ENCODE measurements at places on chromosomes 2 and 18. TPM values are rescaled to one million over a fixed set of nuclear protein-coding genes. Genes with fewer than 3 reads are reported as not detected.

ZNF521 gene
- not detected for polyA plus RNA-seq

DNA sequence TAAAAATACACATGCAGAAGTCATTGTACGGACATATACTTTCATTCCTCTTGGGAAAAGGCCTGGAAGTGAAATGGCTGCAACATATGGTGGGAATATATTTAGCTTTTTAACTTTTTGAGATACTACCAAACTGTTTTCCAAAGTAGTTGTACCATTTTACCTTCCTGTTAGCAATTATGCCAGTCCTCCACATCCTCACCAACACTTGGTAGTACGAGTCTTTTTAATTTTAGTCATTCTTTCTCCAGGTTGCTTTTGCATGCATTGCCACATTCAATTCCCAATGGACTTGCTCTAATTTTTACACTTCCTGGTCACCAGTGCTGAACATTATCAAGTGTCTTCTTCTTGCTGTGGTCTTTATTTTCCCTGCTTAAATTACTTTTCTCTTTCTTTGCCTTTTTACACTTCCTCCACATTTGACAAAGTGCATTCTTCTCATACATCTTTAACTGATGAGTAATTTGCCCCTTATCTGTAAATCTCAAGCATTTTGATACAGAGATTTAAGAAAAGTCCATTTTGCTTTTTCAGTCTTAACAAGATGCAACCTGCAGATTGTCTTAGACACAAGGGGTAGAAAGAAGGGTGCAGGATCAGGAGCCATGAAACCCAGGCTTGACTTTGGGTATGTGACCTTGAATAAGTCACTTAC, 14.5 kb downstream of the VIT start:
- DNase-seq: no peak

DNA sequence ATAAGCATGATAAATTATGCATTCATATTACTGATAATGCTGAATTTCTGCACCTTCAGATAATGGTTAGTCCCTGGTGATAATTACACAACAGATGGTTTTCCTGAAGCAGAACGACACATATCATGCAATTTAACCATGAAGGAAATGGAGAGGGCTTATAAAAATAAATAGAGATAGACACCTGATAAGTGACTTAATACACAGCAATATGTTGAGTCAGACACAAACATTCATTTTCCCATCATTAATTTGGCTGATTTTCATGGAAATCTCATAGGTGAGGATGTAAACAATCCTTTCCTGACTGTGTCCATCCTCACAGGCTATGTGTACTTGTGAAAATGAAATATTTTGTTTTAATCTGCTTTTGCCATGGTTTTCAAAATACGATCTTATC, 36.9 kb upstream of the DSEL start:
- no peak for DNase-seq

- DNase-seq: no peak
Measured at GRCh38 chr18:48673853-48674721, 135.3 kb downstream of the CTIF start.

GRCh38 chr2:121897335-121897970, 142.0 kb downstream of the TSN start:
- peak; percentile 44 for DNase-seq

DNA sequence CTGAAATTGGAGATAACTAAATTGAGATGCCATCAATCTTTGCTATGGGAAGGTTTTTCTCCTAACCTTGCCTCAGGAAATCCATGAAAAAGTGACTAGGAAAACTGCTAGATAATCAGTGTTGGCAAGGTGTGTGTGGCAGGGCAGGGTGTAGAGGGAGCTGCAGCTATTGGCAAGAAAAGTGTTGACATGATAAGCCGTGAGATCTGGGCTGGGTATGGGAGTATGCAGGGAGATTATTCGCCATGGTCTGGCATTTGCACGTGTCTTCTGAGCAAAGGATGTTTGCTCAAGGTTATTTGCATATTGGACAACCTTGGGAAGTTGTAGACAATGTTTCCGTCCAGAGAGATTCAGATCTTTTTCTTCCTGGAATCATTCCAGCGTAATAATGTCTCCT, 74.7 kb downstream of the SERPINB8 start:
- no peak for DNase-seq

CRYBA2 gene
- polyA plus RNA-seq: not detected

ITGA6 gene
- 25.7 TPM for polyA plus RNA-seq

DNA sequence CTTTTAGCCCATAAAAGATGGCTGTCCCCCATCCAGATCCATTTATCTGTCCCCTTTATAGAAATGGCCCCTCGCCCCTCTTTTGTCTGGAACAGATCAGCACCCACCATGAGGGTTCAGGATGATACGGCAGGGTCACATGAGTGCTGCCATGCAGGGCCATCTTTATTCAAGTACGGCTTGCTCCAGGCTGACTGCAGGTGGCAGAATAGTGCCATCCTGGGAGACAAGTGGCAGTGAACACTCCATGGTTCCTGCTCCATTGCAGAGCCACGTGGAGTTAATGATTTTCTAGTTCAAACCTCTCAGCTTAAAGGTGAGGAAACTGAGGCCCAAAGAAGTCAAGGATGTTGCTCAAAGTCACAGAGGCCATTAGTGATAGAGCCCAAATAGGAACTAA, 180.6 kb downstream of the CLIP4 start:
- peak; percentile 25 for DNase-seq

GRCh38 chr18:13292736-13293135, 74.2 kb downstream of the LDLRAD4 start:
- DNase-seq: no peak

All from A549 (cell line).